ENCODE measurements at places on chromosomes 5 and 9.

- DNase-seq: no peak
Observed at GRCh38 chr5:167720676-167721260, 570.7 kb upstream of the WWC1 start.

GRCh38 chr9:13845460-13845859 lies 468.5 kb downstream of the NFIB start:
- no peak for DNase-seq

- no peak for DNase-seq
Observed at GRCh38 chr9:81833563-81834345, 94.5 kb upstream of the SPATA31D4 start.

DNA sequence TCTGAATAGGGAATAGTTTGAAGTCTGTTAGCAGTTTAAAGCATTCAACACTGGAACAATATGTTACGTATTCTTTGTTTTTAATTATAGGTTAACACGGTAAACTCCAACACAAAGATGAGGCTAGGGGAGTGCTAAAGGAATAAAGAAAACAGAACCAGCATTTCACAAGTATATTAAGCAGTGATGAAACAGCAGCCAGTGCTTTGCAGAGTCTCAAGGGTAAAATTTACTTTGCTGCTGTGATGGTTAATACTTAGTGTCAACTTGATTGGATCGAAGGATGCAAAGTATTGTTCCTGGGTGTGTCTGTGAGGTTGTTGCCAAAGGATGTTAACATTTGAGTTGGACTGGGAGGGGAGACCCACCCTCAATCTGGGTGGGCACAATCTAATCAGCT lies 30.0 kb upstream of the GSN start:
- DNase-seq: no peak

DNA sequence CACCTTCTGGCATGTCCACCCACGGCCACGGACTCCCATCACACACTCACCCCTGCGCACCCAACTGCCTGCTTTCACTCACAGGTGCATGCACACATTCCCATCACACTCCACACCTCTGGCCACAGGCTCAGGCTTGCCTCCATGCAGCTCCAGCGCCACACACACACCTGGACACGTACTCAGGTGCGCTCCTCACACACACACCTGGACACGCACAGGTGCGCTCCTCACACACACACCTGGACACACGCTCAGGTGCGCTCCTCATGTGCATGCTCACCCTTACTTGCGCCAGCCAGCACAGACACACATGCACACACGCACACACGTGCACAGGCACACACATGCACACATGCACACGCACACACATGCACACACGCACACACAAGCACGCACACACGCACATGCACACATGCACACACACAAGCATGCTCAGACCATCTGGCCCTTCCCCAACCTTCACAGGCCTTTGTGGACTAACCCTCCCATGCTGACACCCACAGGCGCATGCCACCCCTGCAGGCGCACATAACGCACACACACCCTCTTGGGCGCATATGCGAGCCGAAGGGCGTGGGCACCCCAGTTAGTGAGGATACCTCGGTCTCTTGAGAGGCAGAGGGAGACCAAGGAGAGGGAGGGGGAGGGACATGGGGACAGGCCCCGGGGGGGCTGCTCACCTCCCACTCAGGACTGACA lies 8.3 kb downstream of the GRIN1 start:
- DNase-seq: no peak

DNA sequence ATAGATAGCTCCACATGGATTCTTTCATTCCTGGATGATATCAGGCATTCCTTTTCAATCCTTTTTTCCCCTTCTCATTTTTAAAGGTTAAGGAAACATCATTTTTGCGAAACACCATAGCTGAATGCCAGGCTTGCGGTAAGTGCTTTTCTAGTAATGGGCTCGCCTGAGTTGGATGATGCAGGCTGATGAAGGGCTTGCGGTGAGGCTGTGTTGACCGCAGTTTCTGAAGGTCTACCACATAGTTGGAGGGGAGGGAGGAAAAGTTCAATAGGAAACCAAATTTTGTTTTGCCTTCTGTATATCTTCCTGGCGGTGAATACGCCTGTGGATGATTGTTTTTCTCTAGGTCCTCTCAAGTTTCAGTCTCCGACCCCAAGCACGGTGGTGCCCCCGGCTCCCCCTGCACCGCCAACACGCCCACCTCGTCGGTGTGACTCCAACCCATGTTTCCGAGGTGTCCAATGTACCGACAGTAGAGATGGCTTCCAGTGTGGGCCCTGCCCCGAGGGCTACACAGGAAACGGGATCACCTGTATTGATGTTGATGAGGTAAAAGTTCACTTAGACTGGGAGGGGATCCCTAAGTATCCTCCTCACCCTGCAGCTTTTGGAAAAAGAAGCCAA lies 24.3 kb downstream of the THBS4 start:
- DNase-seq: no peak

GRCh38 chr9:129822898-129823541 lies 916 bp downstream of the TOR1A start:
- DNase-seq: no peak

- DNase-seq: no peak
Observed at GRCh38 chr9:110129425-110129824, 78.5 kb downstream of the C9orf152 start.

DNA sequence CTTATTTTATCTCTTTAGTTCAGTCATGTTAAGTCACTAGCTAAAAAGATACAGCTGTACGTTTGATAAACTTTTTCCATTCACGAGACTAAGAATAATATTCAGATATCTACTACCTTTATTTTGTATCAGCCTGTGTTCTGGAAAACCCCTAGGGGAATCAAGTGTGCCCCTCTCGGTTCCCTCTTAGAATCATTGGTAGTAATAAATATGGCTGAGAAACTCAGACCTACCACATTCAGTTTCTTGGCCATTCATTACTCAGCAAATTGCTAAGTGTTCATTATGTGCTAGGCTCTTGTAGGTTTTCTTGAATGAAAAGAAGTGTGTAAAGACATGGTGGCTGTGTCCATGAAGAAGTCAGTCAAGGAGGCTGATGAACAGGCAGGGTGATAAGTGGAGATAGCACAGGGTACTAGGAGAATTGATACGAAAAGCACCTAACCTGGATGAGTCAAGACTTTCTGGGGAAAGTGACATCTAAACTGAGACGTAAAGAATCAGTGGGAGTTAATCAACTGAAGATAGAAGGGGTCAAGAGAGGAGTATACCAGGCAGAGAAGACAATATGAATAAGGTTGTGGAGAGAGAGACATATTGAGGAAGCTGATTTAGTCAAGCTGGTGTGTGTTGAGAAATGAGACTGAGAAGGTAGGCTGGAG lies 86.2 kb downstream of the CSNK1G3 start:
- no peak for DNase-seq

- DNase-seq: no peak
Observed at GRCh38 chr5:160537116-160537515, 115.5 kb downstream of the PTTG1 start.

DNA sequence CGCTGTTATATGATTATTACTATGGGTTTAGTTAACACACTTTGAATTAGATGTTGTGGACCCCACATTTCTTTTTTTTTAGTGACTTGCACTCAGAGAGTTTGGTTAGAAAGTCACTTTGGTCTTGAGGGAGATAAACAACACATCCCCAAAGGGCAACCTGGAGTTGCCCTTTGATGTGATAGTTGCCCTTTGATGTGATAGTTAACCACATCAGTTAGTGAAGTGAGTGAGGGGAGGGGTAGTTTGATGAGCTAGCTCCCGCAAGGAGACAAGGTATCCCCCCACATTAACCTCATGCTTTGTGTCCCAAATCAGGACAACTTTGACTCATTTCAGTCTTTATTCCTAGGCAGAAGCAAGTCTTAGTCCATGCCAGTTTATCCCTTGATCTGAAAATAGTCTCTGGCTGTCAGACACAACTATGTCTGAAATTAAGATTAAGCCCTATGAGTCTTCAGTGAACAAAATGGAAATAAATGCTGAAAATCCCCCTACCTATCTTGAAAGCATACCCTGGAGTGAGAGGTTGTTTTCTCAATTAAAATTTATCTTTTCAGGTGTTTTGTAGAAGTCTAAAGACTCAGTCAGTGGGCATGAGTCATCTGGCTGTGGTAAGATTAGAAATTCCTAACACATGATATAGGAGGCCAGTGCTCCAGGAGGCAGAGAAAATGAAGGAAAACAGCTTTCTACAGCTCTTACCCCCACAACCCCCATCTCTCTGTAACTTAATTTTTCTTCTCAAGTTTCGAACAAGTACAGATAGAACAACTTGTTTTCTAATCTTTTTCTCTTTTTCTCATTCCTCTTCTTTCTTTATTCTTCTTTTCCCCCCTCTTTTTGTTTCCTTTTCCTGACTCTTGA lies 208.9 kb upstream of the DMRTA1 start:
- no peak for DNase-seq

DNA sequence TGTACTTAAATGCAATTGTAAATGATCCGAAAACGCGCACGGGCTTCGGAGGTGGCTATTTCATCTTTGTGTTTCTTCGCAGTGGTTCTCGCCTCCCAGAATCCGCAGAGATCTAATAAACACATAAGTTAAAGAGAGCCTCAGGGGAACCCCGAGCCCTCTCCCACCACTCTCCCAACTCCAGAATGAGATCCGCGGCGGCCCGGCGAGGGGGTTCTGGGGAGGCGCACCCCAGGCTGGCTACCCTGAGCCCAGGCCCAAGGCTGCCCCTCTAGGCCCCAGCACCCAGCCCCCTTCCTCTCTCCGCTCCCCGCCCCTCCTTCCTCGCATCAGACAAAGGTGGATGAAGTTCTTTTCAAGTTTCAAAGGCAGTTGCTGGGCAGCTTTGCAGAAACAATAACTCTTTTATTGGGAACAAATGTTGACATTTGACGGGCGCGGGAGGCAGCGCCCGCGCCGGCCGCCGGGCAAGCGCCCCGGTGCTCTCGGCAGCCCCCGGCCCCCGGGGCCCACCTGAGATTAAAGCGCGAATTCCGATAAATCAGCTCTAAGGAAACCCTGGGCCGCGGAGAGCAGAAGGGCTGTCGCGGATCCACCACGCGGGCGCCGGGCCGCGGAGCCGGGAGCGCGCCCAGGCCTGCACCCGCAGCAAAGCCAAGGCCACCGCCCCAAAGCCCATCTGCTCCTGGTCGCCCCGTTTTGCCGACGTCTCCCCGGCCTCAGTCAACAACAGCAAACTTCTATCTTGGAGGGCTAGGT lies 8.4 kb downstream of the IRX2 start:
- no peak for DNase-seq

GRCh38 chr9:130570208-130570607 lies 9.2 kb upstream of the FUBP3 start:
- no peak for DNase-seq

DNA sequence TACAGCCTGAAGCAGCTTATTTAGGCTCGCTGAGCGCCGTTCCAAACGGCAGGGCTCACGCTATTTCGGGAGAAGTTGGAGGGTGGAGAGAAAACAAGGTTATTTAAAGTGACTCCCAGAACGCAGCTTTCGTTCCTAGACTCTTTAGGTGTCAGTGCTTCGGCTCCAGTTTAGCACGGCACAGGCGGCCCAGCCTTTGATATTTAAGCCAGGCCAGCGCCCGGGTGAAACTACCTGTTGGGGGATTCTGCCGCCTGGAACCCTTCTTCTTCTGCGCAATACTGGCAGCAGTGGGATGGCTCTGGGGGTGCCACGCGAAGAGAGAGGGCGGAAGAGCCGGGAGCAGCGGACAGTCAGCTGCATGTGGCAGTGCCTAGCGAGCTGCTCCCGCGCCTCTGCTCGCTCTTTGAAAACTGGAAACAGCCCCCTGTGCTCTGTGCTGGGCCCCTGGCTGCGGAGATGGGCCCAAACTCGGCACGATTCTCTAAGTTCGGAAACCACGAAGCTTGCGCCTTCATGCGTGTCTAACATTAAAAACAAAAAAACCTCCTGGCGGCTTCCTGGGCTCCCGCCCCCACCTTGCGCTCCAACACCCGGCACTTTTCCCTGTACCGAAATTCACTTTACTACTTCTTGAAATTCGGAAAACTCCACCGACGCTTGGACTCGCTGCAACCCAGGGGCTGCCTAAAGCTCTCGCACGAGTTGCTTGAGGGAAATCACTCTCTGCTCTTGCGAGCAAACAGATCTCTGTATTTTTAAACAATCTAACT lies 34.6 kb upstream of the NFIB start:
- no peak for DNase-seq

DNA sequence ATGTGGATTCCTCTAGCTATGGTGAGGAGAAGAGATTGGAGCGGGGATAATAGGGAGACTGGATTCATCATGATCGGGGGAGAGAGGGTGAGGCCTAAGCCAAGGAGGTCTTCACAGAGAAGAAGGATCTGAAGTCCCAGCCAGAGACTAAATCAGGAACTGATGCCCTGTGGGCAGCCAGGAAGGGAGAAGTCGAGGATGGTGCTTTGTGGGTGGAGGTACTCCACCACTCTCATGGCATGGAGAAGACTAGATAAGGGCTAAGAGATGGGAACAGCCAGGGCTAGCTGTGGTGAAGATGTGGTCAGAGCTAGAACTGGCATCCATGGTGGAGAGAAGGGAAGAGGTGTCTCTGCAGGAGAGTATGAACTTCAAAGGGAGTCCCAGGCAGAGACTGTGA lies 3.0 kb upstream of the RGS14 start:
- DNase-seq: no peak

DNA sequence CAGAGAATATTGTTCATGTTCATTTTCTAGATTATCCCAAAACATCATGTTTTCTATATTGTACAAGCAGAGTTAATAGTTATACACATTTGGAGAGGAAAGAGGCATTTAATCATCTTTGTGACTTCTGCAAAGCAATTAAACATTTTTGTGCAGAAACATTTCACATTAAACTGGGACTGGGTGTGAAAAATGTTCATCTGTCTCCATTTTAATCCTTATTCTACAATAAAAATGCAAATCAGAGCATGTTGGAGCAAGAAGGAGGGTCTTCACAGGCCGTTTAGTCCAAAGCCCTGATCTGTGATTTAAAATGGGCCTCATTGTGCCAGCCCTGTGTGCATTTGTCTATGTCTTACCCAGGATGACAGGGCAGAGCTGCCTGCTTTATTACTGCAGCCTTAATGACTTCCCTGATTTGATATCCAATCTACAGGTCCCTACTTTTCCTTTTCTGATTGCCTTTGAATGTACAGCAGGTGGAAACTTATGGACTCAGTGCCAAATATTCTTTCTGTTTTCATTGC lies 183.5 kb downstream of the CAVIN4 start:
- no peak for DNase-seq

DNA sequence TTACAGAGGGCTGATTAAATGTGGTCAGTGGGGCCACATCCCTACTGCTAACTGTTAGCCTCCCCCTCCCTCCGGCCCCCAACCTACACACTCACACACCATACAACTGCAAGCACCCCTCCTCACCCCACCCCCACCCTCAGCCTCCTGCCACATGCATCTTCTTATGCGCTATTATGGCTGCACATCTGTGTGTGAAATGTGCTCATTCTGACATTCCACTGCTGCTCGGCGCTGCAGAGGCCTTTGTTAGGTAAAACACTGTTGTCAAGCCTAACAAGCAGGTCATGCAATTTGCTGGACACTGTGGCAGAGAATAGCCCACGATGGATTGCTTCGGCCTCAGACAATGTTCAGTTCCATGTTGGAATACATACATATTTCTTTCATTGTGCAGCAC lies 173.6 kb downstream of the NR2F1-AS1 start:
- no peak for DNase-seq

GRCh38 chr9:114271556-114272510 lies 51.1 kb upstream of the ORM1 start:
- no peak for DNase-seq
